ENCODE measurements at places on chromosomes 4 and X.

DNA sequence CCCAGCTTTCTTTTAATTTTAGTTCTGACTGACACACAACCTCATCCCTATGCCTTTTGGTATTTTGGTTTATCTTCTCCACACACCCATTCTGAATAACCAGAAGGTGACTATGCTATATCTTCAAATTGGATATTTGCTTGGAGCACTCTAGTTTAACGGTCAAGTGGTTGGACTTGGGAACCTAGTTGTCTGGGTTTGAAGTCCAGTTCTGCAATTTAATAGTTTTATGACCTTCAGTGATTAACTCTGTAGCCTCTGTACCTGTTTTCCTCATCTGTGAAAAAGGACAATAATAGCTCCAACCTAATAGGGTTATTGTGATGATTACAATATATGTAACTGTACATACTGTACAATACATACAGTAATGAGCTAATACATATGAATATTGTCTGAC lies 20.0 kb downstream of the PPM1K start:
- H3K4me3 ChIP-seq, result no peak overlapping the region
- DNase-seq, result no peak
- H3K27me3 ChIP-seq, result no peaks in the 10 kb centered on the region
- H3K4me1 ChIP-seq, result no peaks in the 10 kb centered on the region
- no peak overlapping the region for H3K27ac ChIP-seq

DNA sequence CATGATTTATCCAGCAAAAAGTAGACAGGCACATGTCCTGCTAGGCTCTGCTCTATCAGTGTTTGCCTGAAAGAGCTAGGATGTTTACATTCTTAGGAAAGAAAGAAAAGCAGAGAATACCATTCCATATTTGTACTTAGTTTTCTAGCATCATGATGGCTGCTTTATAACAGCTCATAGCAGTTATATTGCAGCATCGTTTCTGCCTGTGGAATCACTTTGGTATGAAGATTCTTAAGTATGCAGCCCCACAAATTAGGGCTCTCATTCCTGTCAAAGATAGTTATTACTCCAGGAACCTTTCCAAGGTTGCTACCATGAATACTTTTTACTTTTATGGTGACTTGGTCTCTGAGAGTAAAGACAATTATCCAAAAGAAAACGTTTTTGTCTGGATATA lies 119.0 kb upstream of the MYOZ2 start:
- DNase-seq, result peak; percentile 82
- no peaks in the 10 kb centered on the region for H3K27me3 ChIP-seq
- no peaks in the 10 kb centered on the region for H3K4me1 ChIP-seq
- no peak overlapping the region for H3K4me3 ChIP-seq
- no peak overlapping the region for H3K27ac ChIP-seq

DNA sequence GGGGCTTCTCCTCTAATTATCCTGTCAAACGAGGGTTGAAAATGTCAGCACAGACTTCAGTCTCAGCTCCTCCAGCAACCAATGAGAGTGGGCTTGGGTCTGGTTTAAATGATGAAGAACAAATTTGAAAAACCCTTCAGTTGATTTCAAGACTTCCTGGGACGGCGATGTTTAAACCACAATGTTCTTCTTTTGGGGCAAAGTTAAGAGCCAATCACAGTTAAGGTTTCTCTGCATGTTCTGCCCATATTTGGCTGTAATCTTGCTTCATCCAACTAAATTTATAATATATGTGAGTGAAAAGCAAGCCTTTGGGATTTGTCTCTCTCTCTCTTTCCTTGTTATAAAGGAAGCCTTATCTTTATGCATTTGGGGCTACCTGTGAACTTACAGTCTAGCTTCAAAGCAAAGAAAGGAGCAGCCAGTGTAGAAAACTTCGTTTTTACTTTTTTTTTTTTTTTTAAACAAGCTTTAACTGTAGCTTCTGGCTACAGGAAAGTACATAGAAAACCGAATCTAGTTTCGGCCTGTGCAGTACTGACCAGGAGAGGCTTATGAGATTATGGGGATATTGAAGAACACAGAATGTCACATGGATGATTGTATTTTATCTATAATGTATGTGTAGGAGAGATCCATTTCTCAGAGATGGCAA lies 46.8 kb upstream of the FAM9C start:
- H3K36me3 ChIP-seq, result no peaks in the 10 kb centered on the region
- H3K4me1 ChIP-seq, result peaks cover 8% of the 10 kb centered on the region
- H3K4me3 ChIP-seq, result no peak overlapping the region
- H3K27ac ChIP-seq, result no peak overlapping the region
- H3K27me3 ChIP-seq, result no peaks in the 10 kb centered on the region

- peak; percentile 90 for DNase-seq
- H3K36me3 ChIP-seq, result no peaks in the 10 kb centered on the region
- H3K27me3 ChIP-seq, result no peaks in the 10 kb centered on the region
- peak overlapping the region; percentile 73 for H3K27ac ChIP-seq
- H3K4me3 ChIP-seq, result peak overlapping the region; percentile 35
Measured at GRCh38 chr4:7630568-7631287, 196.0 kb upstream of the PSAPL1 start.

DNA sequence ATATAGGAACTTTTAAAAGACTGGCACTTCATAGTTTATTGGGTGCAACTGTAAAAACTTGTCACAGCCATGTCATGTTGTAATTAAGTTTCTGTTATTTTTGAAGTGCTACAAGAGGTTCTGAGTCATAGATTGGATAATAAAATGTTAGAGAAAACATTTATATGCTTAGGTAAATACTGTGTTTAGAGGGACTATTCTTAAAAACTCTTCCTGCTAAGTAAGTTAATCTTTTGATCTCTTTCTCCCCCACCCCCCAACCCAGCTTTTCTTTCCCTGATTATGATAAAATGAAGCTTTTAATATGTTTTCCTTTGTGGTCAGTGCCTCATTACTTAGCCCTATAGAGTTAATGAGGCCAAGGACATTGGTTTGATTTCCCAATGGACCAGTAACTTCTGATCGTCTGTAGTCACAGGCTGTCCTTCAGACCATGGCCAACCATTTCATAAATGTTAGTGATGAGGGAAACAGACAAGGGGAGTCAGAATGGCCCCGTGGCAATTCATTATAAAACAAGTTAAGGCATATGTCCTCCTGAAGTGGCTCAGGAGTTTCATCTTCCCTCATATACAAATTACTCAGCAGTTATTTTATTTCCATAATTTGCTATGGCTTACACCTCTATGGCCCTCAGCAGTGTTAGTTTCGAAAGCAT lies 3.9 kb upstream of the PDLIM5 start:
- peaks cover 12% of the 10 kb centered on the region for H3K4me1 ChIP-seq
- no peaks in the 10 kb centered on the region for H3K27me3 ChIP-seq
- H3K36me3 ChIP-seq, result no peaks in the 10 kb centered on the region
- no peak overlapping the region for H3K4me3 ChIP-seq
- H3K27ac ChIP-seq, result no peak overlapping the region
- no peak for DNase-seq

DNA sequence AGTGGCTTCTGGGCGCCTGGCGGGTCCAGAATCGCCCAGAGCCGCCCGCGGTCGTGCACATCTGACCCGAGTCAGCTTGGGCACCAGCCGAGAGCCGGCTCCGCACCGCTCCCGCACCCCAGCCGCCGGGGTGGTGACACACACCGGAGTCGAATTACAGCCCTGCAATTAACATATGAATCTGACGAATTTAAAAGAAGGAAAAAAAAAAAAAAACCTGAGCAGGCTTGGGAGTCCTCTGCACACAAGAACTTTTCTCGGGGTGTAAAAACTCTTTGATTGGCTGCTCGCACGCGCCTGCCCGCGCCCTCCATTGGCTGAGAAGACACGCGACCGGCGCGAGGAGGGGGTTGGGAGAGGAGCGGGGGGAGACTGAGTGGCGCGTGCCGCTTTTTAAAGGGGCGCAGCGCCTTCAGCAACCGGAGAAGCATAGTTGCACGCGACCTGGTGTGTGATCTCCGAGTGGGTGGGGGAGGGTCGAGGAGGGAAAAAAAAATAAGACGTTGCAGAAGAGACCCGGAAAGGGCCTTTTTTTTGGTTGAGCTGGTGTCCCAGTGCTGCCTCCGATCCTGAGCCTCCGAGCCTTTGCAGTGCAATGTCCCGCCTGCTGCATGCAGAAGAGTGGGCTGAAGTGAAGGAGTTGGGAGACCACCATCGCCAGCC lies at the start of gene ATOH1:
Gene ATOH1 (plus strand): TSS at position 422 of the 663 bp plus-strand sequence. CDS start 174 bp downstream, at position 596.
- H3K36me3 ChIP-seq, result no peaks in the 10 kb centered on the region
- peaks cover 5% of the 10 kb centered on the region for H3K4me1 ChIP-seq
- H3K27ac ChIP-seq, result no peak within 1 kb of the TSS
- H3K27me3 ChIP-seq, result peaks cover 82% of the 10 kb centered on the region
- DNase-seq, result no peak
- H3K4me3 ChIP-seq, result peak within 1 kb of the TSS; percentile 43

- H3K36me3 ChIP-seq, result no peaks in the 10 kb centered on the region
- H3K27me3 ChIP-seq, result peaks cover 28% of the 10 kb centered on the region
- no peaks in the 10 kb centered on the region for H3K4me1 ChIP-seq
Measured at GRCh38 chr4:8574796-8575370, 5.3 kb upstream of the GPR78 start.

GRCh38 chr4:110867251-110867960 lies 244.5 kb upstream of the PITX2 start:
- H3K4me1 ChIP-seq, result peaks cover 25% of the 10 kb centered on the region
- no peaks in the 10 kb centered on the region for H3K36me3 ChIP-seq
- H3K27me3 ChIP-seq, result no peaks in the 10 kb centered on the region
- DNase-seq, result no peak
- no peak overlapping the region for H3K27ac ChIP-seq
